GM04504 (cell line): ENCODE measurements at places on chromosomes 6 and 20.

GRCh38 chr6:43268355-43268700 lies 25.0 kb downstream of the TTBK1 start:
- DNase-seq: no peak

- no peak for DNase-seq
Measured at GRCh38 chr6:159969921-159970320, 1.0 kb downstream of the IGF2R start.

- peak; percentile 12 for DNase-seq
Measured at GRCh38 chr6:144745439-144745838, 460.3 kb downstream of the UTRN start.

GRCh38 chr6:143575440-143575839 lies 63.9 kb upstream of the FUCA2 start:
- DNase-seq: peak; percentile 69

DNA sequence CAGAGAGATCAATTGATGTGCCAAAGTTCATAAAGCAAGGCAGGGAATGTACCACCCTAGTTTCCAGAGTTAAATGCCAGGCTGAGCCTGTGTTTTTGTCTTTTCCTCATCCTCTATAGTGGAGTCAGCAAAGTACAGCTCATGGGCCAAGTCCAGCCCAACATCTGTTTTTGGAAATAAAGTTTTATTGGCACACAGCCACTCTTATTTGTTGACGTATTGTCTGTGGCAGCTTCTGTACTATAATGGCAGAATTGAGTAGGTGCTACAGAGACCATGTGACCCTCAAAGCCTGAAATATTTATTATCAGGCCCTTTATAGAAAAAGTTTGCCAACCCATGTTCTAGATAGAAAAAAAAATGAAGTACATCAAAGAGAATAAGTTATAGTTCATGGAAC lies 187.0 kb downstream of the TSHZ2 start:
- DNase-seq: no peak
